NCI-H2171 (cell line): ENCODE measurements at places on chromosomes 6 and 20.

DNA sequence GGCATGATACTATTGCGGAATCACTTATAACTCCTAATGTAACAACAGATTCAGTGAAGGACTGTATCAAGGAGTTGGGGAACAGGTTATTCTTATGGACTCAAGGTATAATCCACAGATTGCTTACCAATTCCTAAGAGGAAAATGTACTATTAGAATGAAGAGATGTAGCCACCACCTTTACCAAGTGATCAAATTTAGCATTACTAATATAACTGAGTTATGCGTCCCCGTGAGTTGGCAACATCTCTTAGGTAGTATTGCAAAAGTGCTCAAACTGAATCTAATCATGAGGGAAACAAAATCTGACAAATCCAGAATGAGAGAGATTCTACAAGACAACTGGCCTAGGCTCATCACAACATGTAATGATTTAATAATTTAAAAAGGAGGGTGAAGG, 777 bp upstream of the SNRNP48 start:
- no peak for DNase-seq

DNA sequence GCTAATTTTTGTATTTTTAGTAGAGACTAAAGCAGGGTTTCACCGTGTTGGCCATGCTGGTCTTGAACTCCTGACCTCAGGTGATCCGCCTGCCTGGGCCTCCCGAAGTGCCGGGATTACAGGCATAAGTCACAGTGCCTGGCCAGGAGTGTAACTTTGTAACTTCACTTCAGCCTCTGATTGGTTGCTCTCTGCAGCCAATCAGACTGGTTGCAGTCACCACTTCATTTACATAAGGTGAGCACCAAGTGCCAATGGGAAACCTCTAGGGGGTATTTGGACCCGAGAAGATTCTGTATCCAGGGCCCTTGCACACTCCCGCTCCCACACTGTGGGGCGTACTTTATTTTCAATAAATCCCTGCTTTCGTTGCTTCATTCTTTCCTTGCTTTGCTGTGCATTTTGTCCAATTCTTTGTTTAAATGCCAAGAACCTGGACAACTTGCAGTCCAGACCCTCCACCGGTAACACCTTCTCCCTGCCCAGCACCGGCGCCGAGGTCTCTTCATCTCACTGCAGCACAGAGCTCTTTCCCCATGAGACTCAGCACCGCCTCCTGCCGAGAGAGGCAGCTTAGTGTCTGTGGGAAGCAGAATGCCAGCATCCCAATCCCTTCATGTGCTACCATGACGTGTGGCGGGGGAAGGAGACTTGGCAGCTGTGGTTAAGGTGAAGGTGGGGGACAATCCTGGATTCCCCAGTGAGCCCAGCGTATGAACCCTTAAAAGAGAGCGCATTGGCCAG, 14.0 kb upstream of the MRGBP start:
- DNase-seq: no peak

- no peak for DNase-seq
Observed at GRCh38 chr20:63456429-63457284, 15.8 kb downstream of the KCNQ2 start.

DNA sequence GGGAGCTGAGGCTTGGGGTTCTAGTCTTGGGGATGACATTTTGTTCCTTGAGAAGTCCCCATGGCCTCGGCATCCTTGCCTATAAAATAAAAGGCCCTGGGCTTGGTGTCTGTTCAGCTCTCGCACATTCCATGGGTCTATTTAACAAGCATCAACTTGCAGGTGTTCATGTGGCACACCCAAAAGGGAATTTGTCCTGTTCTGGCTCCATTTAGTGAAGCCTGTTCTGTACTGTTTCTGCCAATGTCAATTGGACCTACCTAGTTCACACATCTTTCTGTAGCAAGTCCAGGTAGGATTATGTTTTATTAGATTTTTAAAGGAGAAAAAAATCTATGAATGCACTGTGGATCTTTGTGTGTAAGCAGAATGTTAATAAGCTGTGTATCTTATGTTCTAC, 262.0 kb downstream of the HIVEP2 start:
- DNase-seq: no peak

GRCh38 chr6:16760516-16761470, at the start of gene ATXN1:
Gene ATXN1, minus strand, starts transcription at chr6:16761460.
- DNase-seq: no peak

- DNase-seq: no peak
Observed at GRCh38 chr6:155454008-155454407, 1.6 kb downstream of the NOX3 start.

DNA sequence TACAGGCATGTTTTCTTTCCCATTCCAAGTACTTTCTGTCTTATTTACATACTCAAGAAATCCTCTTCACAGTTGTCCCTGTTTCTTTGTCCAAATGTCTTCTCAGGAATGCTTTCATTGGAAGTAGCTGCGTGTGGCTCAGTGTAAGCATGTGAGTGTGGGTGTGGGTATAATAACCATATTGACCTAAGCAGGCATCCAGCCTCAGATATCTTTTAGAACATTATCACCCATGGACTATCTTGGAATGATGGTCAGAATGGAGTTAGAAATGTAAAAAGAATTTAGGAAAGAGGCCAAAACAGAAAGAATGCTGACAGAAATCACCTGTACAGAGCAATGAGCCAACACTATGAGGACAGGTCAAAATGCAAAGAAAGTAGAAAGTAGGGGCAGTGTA, 16.4 kb downstream of the VNN2 start:
- DNase-seq: no peak

GRCh38 chr6:160031871-160032270, 63.0 kb downstream of the IGF2R start:
- DNase-seq: no peak

DNA sequence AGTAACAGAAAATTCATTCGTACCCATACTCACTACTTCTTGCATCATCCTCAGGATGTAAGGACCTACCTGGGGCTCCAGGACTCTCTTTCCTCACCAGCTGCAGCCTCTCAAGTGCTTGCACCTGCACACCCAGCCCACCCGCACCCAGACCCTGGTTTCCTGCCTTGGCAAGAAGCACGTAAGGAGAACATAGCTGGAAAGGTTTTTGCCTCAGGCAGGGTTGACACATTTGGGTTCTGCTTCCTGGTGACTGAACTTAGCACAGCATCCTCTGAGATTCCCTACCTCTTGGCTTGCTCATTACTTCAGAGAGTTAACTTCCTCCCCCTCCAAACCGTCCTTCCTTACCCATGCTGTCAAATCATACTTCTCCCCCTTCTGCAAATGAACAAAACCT, 556.9 kb downstream of the CD83 start:
- DNase-seq: no peak

GRCh38 chr6:138667408-138667807, 106.2 kb upstream of the CCDC28A start:
- DNase-seq: no peak

GRCh38 chr6:44035621-44036020, 91.6 kb downstream of the MRPL14 start:
- DNase-seq: no peak

DNA sequence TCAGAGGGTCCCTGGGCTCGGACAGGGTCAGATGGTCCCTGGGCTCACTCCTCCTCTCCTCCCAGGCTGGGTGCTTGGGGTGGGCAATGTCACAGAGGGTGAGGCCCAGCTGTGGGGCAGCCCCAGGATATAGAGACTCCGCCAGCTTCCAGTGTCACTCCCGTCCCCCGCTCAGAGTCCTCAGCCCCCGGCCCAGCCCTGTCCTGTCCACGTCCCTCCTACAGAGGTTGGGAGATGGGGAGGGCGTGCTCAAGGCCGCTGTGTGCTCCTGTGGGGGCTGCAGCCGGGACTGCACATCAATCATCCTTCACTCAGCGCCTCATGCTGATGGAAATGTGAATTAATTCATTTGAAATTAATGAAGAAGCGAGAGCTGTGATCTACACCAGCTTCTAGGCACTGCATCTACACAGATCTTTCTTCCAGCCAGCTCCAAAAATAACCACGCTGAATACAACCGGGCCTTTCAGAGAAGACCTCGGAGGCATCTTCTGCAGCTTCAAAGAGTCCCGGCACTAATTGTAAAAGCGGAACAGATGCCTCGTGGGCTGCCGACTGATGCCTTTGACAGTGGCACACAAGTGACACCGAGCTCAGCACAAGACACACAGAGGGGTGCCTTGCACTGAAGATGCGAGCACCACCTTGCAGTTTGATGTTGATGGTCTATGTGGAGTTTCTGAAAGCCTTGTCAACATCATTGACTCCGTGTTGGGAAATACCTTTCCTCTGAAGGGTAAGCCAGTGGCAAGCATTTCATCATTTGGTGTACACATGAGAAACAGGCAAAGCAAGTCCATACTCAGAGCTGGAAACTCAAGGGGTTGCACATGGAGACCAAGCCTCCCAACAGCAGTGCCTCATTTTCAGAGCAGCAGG, 39.3 kb downstream of the DACT2 start:
- no peak for DNase-seq

DNA sequence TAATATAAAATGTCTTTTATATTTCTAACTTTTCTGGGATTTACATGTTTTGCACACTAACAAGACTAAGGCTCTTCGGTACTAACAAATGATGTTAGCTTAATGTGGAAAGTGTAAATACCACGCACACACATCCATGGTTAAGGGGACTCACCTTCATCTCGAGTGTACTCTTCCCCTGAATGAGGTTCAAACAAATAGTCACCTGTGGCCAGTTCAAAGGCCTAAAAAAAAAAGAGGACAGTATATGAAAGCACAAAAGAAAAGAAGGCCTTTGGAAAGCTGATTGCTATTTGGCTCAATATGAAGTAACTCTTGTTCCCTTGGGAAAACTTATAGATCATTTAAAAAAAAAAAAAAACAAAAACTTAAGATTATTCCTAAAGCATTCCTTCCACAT, 37.2 kb downstream of the LHFPL5 start:
- no peak for DNase-seq

DNA sequence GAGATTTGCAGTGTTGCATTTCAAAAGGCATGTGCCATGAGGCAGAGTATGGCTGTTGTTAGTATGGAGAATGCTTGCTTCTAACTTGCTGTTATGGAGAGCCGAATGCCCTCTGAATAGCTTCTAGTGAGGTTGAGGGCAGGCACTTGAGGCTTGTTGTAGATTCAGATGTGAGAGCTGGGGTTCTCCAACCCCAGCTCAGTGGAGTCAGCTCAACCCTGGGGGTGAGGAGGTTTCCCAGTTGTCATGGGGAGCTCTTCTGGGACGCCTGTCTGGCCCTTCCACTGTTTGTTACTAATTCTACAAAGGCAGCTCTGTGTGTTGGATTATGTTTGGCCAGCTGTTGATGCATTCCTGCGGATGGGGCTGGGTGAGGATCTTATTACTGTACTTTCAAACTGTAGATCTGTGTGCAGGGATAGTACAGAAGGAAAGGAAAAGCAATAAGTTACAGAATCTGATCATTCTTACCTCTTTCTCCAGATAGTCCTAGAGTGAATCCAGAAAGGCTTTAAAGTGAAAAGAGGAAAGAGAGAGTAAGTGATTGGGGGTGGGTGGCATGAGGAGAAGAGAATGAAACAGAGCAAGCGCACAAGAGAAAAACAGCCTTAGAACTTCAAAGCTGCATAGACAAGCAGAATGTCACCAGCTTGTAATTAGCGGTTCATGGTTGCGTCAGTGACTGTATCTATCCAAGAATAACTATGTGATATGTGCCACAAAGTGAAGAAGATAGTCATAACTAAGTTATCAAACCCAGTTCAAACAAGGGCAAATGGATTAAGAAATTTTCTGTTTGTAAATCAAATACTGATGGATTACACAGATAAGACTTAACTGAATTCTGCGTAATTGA, 148.7 kb downstream of the PRL start:
- peak; percentile 56 for DNase-seq

DNA sequence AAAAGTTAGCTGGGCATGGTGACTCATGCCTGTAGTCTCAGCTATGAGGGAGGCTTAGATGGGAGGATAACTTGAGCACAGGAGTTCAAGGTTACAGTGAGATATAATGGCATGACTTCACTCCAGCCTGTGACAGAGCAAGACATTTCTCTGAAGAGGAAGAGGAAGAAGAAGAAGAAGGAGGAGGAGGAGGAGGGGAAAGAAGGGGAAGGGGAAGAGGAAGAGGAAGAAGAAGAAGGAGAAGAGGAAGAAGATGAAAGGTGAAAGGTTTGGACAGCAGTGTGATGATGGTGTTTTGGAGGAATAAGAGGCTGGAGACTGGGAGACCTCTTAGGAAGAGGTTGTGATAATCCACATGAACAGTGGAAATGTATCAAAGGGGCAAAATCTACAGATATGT, 410.7 kb upstream of the JAG1 start:
- DNase-seq: no peak

DNA sequence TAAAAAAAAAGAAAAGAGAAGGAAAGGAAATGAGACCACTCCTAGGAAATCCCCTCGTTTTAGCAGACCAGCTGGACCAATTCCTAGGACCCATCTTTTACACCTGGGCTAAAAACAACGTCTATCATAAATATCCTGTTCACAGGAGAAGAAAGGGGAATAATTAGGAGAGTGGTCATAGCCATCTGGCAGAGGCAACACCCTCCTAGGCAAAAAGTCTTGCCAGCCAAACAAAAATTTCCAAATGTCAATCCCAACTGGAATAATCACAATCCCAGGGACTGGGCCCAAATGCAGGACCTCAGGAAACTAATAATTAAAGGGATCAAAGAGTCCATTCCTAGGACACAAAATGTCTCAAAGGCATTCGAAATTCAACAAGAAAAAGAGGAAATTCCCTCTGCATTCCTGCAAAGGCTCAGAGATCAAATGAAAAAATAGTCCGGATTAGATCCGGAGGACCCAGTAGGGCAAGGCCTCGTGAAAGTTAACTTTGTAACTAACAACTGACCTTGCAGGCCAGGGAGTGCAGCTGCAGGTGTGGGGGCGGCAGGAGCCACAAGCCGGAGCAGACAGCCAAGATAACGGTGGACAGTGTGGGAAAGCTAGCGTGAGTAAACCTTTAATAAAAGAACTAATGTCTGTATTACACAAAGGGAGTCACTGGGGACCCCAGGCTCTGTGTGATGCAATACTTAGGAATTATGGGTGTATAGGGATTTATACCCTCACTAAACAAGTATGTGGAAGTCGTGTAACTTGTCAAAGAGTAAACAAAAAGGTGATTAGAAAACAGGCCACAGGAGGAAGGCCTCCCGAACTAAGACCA, 11.7 kb downstream of the LCA5 start:
- DNase-seq: no peak

GRCh38 chr6:107820338-107821261, 3.5 kb downstream of the SCML4 start:
- DNase-seq: peak; percentile 12

GRCh38 chr6:36794713-36795065, 44.6 kb downstream of the CPNE5 start:
- DNase-seq: no peak

GRCh38 chr20:9495701-9496100, 18.7 kb upstream of the LAMP5 start:
- DNase-seq: no peak
